Left forelimb (tissue), 1 donor: ENCODE measurements at places on chromosomes 1 and 21.

DNA sequence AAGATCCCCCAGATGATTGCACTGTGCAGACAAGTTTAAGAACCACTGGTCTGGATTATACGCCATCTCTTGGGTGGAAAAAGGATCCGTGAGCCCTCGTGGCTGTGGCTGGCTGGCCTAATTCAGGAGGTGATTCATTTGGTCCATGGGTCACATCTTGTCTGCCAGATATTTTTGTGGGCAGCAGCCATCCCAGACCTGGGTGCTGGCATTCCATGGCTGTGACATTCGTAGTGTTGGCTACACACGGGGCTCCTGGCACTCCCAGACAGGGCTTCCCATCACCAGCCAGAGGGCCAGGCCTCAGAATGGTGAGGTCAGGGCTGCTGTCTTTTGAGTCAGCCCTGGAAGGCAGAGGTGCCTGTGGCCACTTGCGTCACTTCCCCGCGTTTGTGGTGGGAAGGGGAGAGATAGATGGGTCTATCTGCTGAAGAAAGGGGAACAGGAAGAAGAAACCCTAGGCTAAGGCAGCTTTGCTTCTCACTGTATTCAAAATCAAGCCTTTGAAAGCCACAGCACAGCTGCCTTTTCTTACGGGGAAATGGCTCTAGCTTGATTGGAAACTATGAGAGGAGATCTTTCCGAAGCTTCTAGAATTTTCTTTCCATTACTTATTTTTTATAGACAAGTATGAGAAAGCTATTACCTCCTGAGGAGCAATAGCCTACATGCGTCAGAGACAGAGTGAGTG, 32.4 kb downstream of the EIF2D start:
- no peak for DNase-seq

DNA sequence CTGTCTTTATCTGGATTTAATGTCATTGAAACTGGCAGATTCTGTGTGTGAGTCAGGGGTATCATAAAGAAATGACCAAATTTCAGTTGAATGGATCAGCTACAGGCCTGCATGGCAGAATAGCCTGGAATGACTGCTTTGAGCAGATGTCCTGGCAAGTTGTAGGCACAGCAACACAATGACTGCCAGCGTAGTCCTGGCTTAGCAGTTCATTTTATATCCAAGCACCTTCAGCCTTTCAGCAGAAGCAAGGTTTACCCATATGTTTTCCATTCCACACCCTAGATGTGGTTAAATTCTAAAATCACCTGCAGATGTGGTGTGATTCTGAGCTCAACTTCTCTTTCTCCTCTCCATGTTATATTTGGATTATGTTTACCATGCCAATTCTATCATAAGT, 22.3 kb upstream of the PTGFR start:
- no peak for DNase-seq

- DNase-seq: no peak
Observed at GRCh38 chr21:38661889-38662568, 143.7 kb upstream of the ETS2 start.

- DNase-seq: no peak
Observed at GRCh38 chr1:39398278-39399021, 93.0 kb upstream of the BMP8A start.

DNA sequence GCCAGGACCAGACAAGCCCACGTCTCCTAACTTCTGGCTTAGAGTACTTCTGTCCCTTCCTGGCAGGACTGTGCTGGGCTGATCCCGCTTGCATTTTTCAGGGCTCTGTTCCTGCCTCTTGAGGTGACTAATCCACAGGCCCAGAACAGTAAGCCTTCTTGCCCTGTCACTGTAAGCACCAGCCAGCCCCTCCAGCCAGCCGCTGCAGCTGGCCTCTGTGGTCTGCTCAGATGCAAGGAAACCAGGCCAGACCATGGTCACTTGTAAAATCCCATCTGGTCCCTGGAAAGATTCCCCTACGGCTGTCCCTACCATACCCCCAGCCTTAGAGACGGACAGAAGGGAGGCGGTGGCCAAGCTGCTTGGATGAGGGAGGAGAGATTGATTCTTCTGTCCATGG, 74.2 kb downstream of the KIRREL1 start:
- DNase-seq: no peak

- DNase-seq: no peak
Observed at GRCh38 chr1:147099192-147099591, 73.1 kb downstream of the PRKAB2 start.

DNA sequence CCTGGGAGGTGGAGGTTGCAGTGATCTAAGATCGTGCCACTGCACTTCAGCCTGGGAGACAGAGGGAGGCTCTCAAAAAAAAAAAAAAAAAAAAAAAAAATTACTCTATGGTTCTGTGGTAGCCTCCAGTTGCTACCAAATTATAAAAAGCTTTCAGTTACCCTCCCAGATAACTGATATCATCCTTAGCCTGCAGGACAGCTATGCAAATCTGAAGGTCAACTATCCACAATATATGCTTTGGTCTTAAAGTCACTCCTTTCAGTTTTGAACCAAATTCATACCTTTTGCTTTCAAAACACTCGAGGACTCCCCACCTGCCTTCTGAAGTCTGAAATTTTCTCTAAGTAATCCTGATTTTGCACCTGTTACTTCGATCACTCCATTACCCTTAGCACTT, 3.1 kb downstream of the MIXL1 start:
- no peak for DNase-seq

GRCh38 chr1:240237305-240237721, 145.6 kb downstream of the FMN2 start:
- DNase-seq: no peak

DNA sequence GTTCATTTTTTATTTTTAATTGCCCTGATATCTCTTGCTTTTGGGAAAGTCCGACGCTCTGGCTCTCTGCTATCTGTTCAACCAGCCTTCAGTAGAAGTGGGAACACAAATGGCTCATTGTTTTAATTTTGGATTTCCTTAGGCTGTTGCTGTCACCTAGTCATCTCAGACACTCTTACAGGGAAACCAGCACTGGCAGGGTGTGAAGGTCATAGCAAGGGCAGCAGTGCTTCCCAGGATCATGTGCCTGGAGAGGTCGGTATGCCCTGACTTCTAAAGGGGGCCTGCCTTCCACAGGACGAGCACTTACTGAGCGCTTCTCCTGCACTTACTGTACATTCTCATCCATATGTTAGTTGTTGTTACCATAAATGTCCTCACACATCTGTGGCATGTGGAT, 224.2 kb downstream of the DISC1 start:
- DNase-seq: no peak

GRCh38 chr1:41530411-41530810, 45.9 kb upstream of the EDN2 start:
- no peak for DNase-seq

DNA sequence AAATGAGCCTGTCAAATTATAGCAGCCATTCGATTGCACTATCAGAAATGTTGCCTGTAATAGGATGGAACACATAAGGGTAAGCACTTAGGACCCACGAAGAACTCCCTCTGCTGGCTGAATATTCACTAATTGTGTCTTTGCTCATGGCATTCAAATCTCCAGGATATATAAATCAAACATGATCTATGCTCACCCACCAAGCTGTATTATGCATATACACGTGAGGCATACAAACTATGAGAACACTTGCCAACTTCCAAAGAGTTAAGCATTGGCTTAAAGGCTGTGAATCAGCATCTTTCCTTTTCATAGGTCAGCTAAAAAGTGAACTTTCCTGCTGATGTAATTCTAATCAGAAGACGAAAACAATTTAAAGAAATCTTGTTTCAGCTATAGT, 34.5 kb downstream of the TMPRSS15 start:
- DNase-seq: no peak

- DNase-seq: no peak
Observed at GRCh38 chr21:26819740-26820324, 25.4 kb downstream of the ADAMTS1 start.

DNA sequence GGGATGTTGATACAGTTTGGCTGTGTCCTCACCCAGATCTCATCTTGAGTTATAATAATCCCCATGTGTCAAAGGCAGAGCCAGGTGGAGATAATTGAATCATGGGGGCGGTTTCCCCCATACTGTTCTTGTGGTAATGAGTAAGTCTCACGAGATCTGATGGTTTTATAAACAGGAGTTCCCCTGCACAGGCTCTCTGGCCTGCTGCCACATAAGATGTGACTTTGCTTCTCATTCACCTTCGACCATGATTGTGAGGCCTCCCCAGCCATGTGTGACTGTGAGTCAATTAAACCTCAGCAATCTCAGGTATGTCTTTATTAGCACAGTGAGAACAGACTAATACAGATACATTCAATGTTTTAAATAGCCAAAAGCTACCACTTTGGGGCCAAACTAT, 41.1 kb downstream of the SLC35F3 start:
- no peak for DNase-seq

- DNase-seq: no peak
Observed at GRCh38 chr1:156816561-156817328, at the start of gene SH2D2A. Gene SH2D2A (minus strand): TSS chr1:156816848. CDS start chr1:156816708, 140 bp downstream.

- DNase-seq: peak; percentile 77
Observed at GRCh38 chr1:55214934-55215193, 300 bp downstream of the USP24 start.

- no peak for DNase-seq
Observed at GRCh38 chr1:227809026-227809425, 6.4 kb upstream of the PRSS38 start.

DNA sequence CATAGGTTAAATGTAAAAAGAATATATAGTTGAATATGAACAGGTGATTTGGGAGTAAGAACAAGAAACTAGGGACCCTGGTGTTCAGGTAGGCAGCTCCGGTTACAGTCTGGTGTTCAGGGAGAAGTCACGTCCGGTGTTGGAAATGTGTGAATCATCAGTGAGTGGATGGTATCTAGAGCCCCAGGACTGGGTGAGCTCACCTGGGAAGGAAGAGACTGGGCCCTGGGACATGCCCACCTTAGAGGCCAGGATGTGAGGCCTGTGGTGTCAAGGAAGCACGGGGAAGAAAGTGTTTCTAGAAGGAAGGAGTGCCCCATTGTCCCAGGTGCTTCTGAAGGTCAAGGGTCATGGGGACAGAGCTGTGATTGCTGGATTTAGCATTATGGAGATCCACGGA, 1.5 kb upstream of the GJB3 start:
- DNase-seq: no peak

GRCh38 chr1:20009212-20009611, 29.8 kb upstream of the PLA2G2A start:
- no peak for DNase-seq

DNA sequence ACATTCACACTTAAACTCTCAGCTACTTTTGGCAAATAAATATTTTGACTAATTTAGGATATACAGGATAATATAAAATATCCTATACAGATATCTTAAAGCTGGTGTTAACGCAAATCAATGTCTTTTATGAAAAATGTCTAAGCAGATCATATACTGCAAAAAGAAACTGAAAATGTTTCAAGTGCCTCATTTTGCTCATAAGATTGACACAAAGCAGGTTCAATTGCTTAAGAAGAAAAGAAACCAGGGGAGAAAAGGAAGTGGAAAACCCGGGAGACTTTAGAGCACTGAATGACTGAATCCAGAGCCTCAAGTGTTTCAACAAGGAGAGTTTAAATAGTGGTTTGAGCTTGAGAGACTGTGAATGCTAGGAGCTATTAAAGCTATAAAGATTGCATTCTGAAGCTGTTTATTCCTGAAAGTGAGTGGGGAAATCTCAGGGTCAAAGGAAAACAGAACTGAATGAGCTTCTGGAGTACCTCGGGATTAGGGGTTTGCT, 1943.0 kb downstream of the MRPL39 start:
- no peak for DNase-seq

DNA sequence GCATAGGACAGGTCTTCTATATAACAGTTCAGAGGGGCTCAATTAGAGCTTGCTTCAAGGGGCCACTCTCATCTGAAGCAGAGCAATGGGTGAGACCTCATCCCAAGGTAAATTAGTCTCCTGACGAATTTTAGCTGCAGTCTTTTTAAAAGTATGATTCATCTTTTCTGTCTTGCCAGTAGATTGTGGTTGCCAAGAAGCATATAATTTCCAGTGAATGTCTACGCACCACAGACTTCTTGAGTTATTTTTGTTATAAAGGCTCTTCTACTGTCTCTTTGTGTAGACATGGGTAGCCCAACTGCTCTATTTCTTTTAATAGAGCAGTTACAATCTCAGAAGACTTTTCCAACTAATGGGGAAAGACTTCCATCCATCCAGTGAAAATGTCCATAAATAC, 108.9 kb upstream of the FMN2 start:
- no peak for DNase-seq

GRCh38 chr1:15627343-15627988, 10.2 kb downstream of the DDI2 start:
- DNase-seq: no peak

DNA sequence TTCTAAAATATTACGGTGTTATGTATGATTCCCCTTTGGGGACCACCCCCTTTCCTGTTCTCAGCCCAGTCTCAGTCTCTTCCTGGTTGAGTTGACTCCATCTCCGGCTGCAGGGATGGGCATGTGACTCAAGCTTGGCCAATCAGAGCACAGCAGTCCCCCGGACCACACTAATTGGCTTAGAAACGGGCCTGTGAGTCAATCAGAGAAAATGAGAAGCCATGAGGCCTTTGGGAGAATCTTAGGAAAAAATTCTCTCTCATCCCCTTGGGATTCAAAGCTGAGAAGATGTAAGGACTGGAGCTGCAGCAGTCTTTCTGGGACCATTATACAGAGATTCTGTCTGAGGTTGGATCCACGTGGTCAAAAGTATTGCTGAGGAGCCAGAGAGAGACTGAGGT, 10.7 kb upstream of the FHAD1 start:
- DNase-seq: peak; percentile 56
